ENCODE measurements at places on chromosomes 1 and 21.

- DNase-seq = no peak
Measured at GRCh38 chr1:91876040-91876470, 9.9 kb downstream of the TGFBR3 start.

- no peak for DNase-seq
Measured at GRCh38 chr1:58833166-58833565, 49.3 kb upstream of the JUN start.

GRCh38 chr1:19799230-19800075, at the start of gene TMCO4:
Gene TMCO4 (minus strand): TSS chr1:19799916. CDS start chr1:19780758, 19,158 bp downstream.
- peak; percentile 45 for DNase-seq

GRCh38 chr1:84851839-84852238, 41.2 kb downstream of the LPAR3 start:
- DNase-seq = peak; percentile 91

DNA sequence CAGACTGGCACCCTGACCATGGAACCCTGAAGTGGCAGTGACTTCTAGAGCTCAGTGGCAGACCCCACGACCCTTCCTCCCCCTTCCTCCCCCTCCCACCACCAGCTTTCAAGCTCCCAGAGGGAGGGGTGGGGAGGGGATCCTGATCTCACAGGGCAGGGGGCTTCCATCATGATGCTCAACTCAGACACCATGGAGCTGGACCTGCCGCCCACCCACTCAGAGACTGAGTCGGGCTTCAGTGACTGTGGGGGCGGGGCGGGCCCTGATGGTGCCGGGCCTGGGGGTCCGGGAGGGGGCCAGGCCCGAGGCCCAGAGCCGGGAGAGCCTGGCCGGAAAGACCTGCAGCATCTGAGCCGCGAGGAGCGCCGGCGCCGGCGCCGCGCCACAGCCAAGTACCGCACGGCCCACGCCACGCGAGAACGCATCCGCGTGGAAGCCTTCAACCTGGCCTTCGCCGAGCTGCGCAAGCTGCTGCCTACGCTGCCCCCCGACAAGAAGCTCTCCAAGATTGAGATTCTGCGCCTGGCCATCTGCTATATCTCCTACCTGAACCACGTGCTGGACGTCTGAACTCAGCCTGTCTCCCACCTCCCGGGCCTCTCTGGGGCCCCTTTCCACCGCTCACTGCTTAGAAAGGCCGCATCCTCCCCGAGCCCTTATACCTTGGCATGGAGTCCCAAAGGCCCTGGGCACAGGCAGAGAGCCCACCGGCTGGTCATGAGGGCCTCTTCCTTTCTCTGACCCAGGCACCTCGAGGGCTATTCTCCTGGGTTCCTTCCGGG, 3.9 kb downstream of the NHLH1 start:
- no peak for DNase-seq

DNA sequence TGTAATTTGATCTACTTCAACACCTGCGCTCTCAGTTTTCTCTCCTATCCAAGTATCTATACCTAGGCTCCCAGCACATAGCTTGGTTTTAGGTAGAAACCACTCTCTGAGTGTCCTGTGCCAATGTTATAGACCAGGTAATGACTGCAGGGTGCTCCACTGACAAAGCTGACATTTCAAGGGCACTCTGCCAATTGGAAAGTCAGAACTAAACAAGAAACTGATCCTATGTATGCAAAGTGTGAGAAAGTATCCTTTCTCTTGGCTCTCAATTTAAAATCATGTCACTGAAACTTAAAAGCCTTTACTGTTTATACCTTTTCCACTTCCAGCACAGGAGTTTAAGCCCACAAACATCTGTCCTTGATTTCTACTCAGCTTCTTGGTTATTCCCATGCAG, 45.0 kb upstream of the AIM2 start:
- DNase-seq = no peak

DNA sequence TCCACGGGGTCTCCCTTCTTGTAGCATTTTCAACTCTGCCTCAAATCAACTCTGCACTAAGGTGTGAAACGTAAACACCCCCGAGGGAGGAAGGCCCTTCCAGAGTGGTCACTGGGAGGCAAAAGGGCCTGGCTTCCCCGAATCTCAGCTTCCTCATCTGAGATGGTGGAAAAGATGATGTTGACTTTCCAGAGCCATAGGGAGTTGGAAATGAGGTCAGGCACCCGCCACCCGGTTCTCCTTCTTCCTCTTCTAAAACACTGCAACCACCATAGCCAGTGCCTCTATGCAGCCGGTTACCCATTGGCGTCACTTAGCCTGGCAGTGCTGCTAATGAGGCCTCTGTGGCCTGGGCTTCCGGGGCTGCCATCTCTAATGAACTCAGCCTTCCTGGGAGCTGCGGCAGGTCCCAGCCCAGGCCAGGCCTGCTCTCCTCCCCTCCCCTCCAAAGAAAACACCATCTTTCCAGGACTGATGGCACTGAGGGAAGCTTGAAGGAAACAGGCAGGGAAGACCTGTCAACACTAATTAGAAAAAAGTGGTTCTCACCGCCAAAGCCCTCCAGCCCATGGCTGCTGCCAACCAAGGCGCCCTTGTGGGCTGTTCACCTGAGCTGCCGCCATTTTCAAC, 175.0 kb downstream of the KAZN start:
- DNase-seq = no peak

DNA sequence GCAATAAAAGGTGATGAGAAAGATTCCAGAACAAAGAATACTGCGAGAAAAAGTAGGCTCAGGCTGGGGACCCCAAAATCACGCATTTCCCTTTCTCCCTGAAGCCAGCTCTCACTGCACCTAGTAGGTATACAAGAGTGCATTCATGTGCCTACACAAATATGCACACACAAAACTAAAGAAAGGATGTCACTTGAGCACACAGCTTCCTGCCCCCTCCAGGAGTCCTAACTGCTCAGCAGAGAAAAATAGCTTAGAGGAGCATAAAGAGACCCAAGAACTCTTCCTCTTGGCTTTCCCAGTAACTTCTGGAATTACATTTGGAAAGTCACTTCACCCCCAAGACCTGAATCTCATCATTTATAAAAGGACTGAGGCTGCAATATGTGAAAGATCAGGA, 38.0 kb downstream of the JAK1 start:
- DNase-seq = no peak

GRCh38 chr1:23481026-23481597, 2.9 kb downstream of the ASAP3 start:
- DNase-seq = no peak

GRCh38 chr1:234237393-234237792, 135.9 kb upstream of the COA6 start:
- no peak for DNase-seq

DNA sequence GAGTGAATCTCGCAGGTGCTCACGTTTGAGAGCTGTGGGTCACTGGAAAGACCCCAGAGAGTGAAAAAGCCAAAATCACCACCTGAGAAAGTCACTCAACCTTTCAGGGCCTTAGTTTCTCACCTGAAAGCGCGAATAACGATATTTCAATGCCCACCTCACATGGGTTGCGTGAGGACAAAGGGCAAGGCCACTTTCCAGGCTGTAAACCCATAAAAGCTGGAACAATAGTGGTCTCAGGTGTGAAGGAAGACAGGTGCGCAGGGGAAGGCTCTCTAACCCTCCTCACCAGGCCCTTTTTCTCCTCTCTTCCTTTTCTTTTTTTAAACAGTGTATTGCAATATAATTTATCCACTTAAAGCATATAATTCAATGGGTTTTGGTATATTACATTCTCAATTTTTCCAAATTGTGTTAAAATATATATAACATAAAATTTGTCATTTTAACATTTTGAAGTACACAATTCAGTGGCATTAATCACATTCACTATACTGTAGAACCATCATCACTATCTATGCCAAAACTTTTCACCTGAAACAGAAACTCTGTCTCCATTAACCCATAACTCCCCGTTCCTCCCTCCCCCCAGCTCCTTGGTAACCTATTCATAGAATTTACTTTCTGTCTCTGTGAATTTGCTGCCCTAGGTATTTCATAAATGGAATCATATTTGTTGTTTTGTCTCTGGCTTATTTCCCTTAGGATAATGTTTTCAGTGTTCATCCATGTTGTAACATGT, 118.4 kb upstream of the TNR start:
- no peak for DNase-seq

All from fibroblast of skin of right quadriceps (primary cell).